ENCODE measurements at places on chromosomes 5 and 9. TPM values are rescaled to one million over a fixed set of nuclear protein-coding genes. Genes with fewer than 3 reads are reported as not detected.

SLC34A1 gene
- polyA plus RNA-seq = 0.51 TPM

FCN1 gene
- polyA plus RNA-seq = 4.7 TPM

DMRTA1 gene
- polyA plus RNA-seq = 3.0 TPM

DNAH5 gene
- 2.0 TPM for polyA plus RNA-seq

TAS2R1 gene
- polyA plus RNA-seq = not detected

C5orf52 gene
- polyA plus RNA-seq = not detected

ROR2 gene
- 29.7 TPM for polyA plus RNA-seq

ZFP37 gene
- 17.8 TPM for polyA plus RNA-seq

OGN gene
- 201 TPM for polyA plus RNA-seq

PCDHGB3 gene
- 2.6 TPM for polyA plus RNA-seq

SHISAL2B gene
- 7.8 TPM for polyA plus RNA-seq

ATG10 gene
- polyA plus RNA-seq = 10.3 TPM

PCDHA1 gene
- polyA plus RNA-seq = 0.18 TPM

OBP2B gene
- polyA plus RNA-seq = not detected

FIBCD1 gene
- polyA plus RNA-seq = 2.2 TPM

ZNF883 gene
- 7.5 TPM for polyA plus RNA-seq

PCDHGB2 gene
- polyA plus RNA-seq = 4.0 TPM

ANXA2R gene
- 1.9 TPM for polyA plus RNA-seq

DELE1 gene
- 142 TPM for polyA plus RNA-seq

ATP6V1G1 gene
- 205 TPM for polyA plus RNA-seq

MAMDC2 gene
- polyA plus RNA-seq = 6.9 TPM

TMEM174 gene
- not detected for polyA plus RNA-seq

ANKDD1B gene
- polyA plus RNA-seq = 4.5 TPM

PAM gene
- 161 TPM for polyA plus RNA-seq

SLC6A3 gene
- 4.4 TPM for polyA plus RNA-seq

CCL28 gene
- polyA plus RNA-seq = 0.33 TPM

OR2V1 gene
- not detected for polyA plus RNA-seq

OSMR gene
- 13.1 TPM for polyA plus RNA-seq

NCS1 gene
- polyA plus RNA-seq = 20.8 TPM

MSMP gene
- polyA plus RNA-seq = not detected

SELENOP gene
- polyA plus RNA-seq = 914 TPM

PTPRD gene
- polyA plus RNA-seq = 130 TPM

NIPAL4 gene
- polyA plus RNA-seq = 0.04 TPM

GLE1 gene
- polyA plus RNA-seq = 29.5 TPM

IQGAP2 gene
- polyA plus RNA-seq = 14.1 TPM

ADGRV1 gene
- polyA plus RNA-seq = 15.6 TPM

NPR3 gene
- polyA plus RNA-seq = 37.2 TPM

GAPVD1 gene
- 45.6 TPM for polyA plus RNA-seq

ZNF366 gene
- 3.4 TPM for polyA plus RNA-seq

SH2D3C gene
- 33.2 TPM for polyA plus RNA-seq

IGIP gene
- 6.6 TPM for polyA plus RNA-seq

OR1Q1 gene
- polyA plus RNA-seq = not detected

ZFP2 gene
- polyA plus RNA-seq = 7.7 TPM

PRUNE2 gene
- polyA plus RNA-seq = 3.0 TPM

LCN1 gene
- polyA plus RNA-seq = not detected

STKLD1 gene
- 2.6 TPM for polyA plus RNA-seq

FAM163B gene
- 0.86 TPM for polyA plus RNA-seq

CAMK2A gene
- 5.9 TPM for polyA plus RNA-seq

PCDHA4 gene
- 0.46 TPM for polyA plus RNA-seq

SLU7 gene
- 72.6 TPM for polyA plus RNA-seq

GMCL2 gene
- not detected for polyA plus RNA-seq
